T-helper 2 cell (primary cell): ENCODE measurements at places on chromosomes 12 and 14.

- DNase-seq: no peak
These were observed 6.4 kb upstream of the CLEC6A start for GRCh38 chr12:8449355-8449859.

GRCh38 chr14:62943202-62943601, 102.1 kb downstream of the KCNH5 start:
- DNase-seq: no peak

- DNase-seq: no peak
These were observed 4.6 kb downstream of the BTG1 start for GRCh38 chr12:92140896-92141536.

DNA sequence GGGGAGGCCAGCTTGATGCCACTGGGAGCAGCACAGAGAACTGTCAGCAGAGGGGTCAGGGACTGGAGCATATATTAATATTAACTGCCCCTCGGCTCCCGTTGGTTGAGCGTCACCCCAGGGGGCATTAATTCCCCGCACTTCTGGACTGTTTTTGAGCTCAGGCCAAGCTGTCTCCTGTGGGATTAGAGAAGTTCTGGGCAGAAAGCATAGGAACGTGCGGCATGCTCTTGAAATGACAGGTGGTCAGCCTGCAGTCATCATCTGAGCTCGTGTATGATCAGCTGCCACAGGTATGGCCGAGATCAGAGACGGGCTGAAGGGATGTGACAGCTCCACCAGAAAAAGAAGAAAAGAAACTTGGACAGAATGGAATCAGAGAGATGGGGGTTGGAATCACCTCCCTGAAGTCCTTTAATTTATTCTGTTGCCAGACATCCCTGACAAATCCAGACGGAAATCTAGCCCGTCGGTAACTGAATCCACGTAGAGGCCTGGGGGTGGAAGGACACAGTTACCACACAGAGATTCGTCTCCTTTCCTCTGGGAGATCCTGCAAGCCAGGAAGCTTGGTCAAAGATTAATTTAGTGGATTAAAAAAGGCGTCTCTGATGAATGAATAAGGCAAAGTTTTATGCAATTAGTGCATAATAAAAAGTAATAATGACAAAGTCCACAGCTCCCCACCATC, 23.6 kb downstream of the NR1H4 start:
- DNase-seq: no peak

GRCh38 chr14:68753690-68754089, 39.2 kb downstream of the ZFP36L1 start:
- DNase-seq: no peak

- no peak for DNase-seq
These were observed 1766.9 kb upstream of the SEL1L start for GRCh38 chr14:83300476-83301064.

DNA sequence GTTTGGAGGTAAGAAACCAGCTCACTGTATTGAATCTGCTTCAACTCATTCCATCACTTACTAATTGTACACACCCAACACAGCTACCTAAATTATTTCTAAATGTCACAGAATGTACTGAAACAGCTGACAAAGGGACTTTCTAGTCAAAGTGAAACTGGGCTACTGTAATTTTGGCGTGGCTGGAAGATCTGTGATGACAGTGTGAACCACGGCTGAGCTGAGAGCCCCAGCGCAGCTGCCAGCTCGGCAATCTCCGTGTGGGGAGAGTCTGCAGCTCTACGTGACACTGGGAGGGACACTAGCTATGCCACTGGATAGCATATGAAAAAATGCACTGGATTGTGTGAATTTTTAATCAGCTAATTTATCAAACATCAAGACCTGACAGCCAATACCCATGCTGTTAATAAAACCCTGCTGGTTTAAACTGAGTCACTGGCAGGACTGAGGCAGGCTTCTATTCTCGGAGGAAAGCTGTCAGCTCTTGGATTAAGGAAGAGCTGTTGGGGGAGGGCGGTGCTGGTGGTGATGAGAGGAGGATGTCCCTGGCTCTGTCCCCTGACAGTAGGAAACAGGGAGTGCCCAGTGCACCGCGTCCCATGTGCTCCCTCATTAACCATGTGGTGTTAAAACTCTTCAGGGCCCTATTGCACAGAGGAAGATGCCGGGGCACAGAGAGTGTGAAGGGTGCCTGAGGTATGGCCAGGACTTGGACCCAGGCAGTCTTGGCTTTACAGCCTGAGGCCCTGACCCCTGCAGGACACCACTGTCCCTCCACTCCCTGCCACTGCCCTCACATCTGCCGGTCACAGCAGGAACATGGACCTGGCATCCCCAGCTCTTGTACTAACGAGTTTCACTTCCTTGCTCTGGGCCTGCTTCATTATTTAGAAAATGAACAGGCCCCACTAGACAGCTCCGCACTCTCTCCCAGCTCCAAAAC, 13.3 kb downstream of the SLC15A4 start:
- no peak for DNase-seq

- DNase-seq: peak; percentile 73
These were observed at the start of gene FKBP11 for GRCh38 chr12:48925304-48926011. FKBP11 (minus strand) TSS chr12:48925492; CDS start chr12:48925428, 64 bp downstream.

- no peak for DNase-seq
These were observed 50.2 kb upstream of the OTX2 start for GRCh38 chr14:56860441-56860840.

GRCh38 chr14:74401504-74402241, 24.3 kb downstream of the SYNDIG1L start:
- DNase-seq: peak; percentile 38

DNA sequence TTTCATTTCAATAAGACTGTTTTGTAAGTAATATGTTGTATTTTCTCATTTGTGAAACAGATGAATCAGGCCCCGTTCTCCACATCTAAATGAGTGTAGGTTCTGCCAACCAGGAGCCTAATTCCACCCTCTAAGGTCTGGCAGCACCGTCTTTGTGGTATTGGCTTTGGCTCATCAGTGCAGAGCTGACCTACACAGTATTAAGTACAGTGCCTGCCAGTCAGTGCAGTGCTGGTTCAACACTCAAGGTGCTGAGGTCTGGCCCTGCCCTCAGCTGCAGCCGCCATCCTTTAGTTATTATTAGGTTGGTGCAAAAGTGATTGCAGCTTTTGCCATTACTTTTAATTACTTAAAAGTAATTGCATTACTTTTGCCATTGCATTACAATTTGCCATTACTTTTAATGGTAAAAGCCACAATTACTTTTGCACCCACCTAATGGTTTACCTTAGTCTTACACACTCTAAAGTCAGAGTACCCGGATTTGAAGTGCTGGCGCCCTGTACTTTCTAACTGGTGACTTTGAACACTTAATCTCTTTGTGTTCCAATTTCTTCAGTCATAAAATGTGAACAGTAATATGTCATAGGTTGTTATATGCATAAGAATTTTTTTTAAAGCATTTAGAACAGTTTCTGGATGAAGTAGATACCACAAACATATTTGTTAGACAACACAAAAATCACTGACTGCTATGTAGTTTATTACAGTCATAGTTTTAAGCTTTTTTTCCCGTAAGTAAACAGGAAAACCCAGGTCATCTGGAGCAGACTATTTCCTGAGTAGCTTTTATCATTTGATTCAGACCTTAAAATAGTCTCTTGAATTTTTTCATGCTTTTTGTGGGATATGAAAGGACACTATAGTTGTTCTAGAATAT, 99.5 kb downstream of the SYNE2 start:
- DNase-seq: no peak

DNA sequence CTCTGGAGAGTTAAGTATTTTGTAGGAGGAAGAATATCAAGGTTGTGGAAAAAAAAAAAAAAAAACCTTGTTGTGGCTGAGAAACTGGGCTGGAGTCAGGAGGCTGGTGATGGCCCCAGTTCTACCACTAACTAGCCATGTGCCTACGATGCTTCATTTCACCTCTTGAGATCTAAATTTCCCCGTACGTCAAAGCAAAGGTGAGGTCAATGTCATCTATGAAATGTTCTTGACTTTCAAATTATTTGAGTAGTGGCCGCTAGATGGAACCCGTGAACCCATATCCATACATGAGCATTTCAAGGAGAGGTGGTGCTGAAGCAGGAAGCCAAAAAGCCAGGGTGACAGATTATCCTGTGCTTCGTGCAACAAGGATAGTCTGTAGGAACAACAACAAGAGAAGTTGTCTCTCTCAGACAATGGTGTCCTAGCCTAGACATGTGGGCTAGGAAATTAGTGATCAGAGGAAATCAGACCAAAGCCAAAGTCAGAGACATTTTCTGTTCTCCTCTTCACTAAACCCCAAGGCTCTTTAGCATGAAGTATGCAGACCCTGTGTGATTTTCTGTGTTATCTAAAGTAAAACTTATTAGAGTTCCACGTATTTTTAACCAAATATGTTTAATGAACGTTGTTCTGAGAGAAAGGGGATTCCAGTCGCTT, 95.5 kb upstream of the ETV6 start:
- DNase-seq: peak; percentile 7

DNA sequence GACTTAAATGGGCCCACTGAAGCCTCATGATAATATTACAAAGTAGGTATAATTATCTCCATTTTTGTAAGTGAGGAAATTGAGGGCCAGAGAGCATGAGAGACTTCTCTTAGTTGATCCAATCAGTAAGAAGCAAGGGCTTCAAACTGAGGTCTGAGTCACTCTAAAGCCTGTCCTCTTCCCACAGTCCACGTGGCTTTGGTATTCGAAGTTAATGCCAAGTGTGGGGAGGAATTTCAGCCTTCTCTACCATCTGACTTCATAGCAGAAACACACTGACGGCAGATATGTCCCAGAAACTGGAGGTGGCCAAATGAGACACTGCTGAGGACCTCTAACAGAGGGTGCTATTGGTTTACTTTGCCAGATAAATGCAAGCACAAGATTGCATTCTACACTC, 114.4 kb upstream of the OVCH1 start:
- DNase-seq: no peak

DNA sequence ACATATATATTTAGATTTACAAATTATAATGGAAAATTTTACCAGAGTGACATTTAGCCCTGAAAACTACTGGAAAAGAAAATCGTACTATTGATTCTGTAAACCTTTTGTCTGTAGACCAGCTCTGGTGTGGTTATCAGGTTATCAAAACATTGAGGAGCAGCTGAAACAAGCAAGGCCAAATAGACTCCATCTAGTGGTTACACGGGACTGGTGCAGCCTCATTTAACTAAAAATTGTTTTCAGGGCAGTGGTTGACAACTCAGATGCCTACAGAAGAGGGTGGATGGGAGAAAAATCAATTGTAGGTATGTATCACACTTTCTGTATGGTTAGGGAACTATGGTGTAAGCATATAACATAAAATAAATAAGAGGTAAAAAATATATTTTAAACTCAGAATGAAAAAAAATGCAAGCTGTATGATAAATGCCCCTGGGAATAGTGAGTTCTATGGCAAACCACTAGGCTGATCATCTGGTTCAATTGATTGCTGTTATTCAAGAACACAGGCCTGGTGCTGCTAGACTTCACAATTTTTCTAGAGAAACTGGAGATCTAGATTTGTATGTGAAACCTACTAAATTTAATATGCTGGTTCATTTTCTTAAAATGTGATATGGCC, 51.2 kb downstream of the ACSS3 start:
- no peak for DNase-seq

- DNase-seq: no peak
These were observed 48.2 kb downstream of the CRACR2A start for GRCh38 chr12:3704512-3705353.

DNA sequence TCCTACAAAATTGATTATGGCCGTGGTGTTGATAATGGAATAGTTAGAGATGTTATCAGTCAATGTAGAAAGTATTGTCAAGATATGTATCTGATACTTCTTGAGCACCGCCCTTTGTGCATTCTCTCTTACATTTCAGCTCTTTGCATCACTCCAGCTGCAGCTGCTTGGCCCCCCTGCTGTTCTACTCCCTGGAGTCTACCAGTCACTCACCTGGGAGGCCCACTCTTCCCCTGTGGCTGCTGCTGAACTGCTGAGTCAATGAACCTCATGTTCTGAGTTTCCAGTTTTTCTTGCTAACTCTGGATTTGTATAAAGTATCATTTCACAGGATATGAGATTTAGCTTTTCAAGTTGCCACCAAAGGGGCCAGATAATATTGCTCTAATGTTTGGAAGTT, 312.8 kb upstream of the SLC16A7 start:
- DNase-seq: no peak

DNA sequence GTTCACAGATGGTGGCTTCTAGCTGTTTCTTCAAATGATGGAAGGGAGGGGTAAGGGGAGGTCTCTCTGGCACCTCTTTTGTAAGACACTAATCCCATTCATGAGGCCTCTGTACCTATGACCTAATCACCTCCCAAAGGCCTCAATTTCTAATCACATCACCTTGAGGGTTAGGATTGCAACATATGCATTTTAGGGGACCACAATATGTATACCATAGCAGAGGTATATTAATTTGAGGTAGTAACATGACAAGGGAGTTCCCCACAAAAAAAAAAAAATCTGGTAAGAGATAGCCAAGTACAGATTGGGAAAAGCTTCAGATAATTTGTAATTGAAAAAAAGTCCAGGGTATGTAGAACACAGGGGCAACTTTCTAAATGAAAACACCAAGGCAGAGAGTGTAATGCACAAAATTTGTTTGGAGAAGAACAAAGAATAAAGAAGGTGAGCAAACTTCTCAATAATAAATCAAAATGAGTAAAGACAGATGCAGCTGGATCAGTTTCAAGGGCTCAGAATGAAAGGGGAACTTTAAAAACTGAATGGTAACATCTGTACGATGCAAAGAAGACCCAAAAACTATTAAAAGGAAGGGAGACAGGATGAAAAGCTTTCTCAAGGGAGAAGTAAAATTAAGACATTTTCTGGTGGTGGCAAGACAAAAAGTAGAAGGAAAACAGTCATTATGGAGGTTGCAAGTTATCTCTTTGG, 125.5 kb upstream of the DCN start:
- DNase-seq: no peak

DNA sequence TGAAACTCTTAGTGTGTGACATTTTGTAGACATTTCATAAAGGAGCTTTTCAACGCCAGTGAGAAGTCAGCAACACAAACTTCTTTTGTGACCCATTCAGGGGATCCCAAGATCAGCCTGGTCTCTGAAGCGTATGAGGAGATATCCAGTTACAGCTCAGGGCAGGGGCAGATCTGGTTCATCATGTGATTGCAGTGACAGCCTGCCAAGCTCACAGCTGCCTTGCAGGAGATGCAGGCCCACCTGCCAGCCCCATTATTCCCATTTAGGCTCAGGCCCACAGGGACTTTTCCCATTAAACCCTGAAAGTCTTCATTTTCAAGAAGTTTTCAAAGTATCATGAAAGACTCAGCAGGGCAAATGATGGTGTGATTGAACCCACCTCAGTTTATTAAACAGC, 38.3 kb downstream of the SRGAP1 start:
- DNase-seq: no peak

GRCh38 chr12:27431185-27431584, 15.4 kb upstream of the SMCO2 start:
- DNase-seq: no peak

DNA sequence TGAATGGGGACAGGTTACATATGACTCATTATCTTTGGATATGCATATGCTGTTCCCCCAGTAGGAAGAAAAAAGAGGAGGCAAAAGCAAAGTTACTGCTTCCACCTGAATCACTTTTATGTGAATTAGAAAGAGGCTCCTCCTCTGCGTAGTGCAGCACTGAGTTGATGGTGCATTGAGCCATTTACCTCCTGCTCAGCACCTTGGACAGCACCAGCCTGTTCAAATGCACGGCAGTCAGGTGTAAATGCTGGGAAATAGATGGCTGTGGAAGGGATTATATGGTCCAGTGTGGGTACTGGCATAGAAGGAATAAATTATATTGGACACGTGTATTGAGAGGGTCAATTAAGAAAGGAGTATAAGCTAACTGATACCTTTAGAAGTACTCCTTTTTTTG, 541.9 kb upstream of the SEL1L start:
- no peak for DNase-seq
